ENCODE measurements at places on chromosomes 6 and 20.
A peak's percentile ranks its signal among the peaks of the same experiment; 100 is the strongest.

GRCh38 chr6:11217360-11218101 is 14.9 kb downstream of the NEDD9 start:
- no peak for DNase-seq

- no peak for DNase-seq
These were observed 73.0 kb downstream of the PDSS2 start for GRCh38 chr6:107386340-107386739.

- no peak for DNase-seq
These were observed 360.9 kb downstream of the BCKDHB start for GRCh38 chr6:80467408-80467807.

- peak; percentile 50 for DNase-seq
These were observed 586 bp upstream of the ALDH5A1 start for GRCh38 chr6:24493945-24494820.

- no peak for DNase-seq
These were observed 87.8 kb upstream of the SIRPA start for GRCh38 chr20:1807394-1807793.

- no peak for DNase-seq
These were observed 36.6 kb downstream of the ADGRF4 start for GRCh38 chr6:47734831-47735481.

GRCh38 chr6:6651335-6651734 is 62.8 kb downstream of the LY86 start:
- DNase-seq = no peak

DNA sequence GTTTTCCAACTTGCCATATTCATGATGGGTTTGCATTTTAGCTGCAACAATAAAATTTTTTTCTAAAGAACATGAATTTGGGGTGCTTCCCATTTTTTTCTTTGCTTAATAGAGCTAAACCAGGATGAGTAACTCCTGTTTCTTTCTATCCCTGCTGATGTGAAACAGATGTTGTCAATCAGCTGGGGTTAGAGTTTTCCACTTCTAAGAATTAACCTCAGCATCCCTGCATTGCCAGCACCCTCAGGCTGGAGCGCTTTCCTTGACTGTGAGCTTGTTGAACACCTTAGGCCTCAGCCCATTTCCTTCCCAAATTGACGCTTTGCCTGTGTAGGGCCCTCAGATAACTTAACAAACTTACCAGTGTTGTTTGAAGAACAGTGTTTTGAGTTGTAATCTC is 74.5 kb downstream of the PTPN1 start:
- DNase-seq = no peak

DNA sequence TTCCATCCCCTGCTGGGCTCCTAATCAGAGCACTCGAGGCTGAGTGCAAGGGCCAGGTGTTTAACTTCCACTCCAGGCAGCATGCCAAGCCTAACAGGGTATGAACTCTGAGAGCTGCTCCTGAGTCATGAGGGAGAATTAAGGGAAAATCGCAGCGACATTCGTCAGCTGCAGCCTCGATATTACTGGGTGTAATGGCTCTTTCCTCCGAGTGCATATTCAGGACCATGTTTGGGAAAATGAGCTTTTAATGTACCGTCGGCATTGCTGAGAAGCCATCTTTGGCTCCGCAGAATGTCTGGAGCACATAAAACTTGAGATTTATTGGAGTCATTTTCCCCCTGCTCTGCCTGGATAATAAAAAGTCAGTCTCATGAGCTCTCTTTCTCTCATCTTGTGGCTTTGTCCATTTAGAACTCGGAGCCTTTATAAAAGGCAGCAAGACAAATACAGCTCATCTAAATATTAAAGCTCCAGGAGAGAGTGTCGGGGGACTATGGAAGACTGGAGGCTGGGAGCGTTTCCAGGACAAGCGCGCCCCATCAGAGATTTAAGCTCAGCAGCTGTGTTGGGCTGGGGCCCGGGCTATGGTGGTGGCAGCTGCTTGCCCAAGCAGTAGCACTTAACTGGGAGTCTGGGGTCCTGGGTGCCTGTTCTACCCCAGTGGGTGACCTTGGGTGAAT is 103.7 kb downstream of the TOX2 start:
- no peak for DNase-seq

- peak; percentile 37 for DNase-seq
These were observed 48.9 kb downstream of the PRDM1 start for GRCh38 chr6:106134906-106135634.

GRCh38 chr6:151191527-151191926 is 48.2 kb upstream of the AKAP12 start:
- no peak for DNase-seq

GRCh38 chr20:57891014-57891413 is 181.2 kb upstream of the PMEPA1 start:
- DNase-seq = no peak

GRCh38 chr6:142322504-142323198 is 20.8 kb downstream of the ADGRG6 start:
- DNase-seq = no peak

DNA sequence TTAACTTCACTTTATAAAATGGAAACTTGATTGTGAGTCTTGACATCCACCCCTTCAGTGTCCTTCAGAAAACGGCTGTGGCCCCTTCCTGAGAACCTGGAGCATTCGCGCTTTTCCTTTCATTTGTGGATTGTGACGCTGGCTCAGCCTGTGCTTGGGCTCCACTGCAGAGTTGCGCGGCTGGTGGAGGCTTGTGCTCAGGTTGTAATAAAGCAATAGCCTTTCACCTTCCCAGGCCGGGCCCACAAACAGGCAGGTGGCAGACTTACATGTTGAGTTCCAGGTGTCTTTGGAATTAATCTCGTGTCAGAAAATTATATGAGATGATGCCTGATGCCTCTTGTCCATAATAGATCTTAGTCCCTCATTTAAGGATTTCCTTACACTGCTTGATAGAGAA is 199.9 kb downstream of the CDH4 start:
- no peak for DNase-seq

DNA sequence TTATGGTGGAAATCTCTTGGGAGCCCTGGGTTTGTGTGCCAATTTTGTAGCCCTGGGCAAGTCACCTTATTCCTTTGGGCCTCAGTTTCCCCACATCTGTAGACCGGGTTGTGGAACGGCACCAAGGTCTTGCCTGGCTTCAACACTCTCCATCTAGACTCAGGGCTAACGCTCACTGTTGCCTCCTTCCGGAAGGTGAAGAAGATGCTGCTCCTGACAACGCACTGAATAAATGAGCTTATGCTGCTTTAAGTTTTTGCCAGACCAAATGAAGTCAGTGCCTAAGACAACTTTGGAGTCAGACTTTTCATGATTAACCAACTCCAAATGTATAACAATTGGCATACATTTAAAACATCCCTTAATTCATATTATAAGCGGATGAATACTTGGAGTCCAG is 53.1 kb downstream of the PSMG4 start:
- no peak for DNase-seq

DNA sequence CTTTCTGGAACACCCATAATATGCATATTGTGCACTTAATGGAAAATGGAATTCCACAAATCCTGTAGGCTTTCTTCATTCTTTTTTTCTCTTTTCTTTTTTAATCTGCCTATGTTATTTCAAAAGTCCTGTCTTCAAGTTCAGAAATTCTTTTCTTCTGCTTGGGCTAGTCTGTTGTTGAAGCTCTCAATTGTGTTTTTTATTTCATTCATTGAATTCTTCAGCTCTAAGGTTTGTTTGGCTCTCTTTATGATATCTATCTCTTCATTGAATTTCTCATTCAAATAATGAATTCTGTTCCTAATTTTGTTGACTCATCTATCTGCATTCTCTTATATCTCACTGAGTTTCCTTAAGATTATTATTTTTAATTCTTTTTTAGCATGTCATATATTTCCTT is 10.1 kb downstream of the SPINT4 start:
- DNase-seq = no peak

DNA sequence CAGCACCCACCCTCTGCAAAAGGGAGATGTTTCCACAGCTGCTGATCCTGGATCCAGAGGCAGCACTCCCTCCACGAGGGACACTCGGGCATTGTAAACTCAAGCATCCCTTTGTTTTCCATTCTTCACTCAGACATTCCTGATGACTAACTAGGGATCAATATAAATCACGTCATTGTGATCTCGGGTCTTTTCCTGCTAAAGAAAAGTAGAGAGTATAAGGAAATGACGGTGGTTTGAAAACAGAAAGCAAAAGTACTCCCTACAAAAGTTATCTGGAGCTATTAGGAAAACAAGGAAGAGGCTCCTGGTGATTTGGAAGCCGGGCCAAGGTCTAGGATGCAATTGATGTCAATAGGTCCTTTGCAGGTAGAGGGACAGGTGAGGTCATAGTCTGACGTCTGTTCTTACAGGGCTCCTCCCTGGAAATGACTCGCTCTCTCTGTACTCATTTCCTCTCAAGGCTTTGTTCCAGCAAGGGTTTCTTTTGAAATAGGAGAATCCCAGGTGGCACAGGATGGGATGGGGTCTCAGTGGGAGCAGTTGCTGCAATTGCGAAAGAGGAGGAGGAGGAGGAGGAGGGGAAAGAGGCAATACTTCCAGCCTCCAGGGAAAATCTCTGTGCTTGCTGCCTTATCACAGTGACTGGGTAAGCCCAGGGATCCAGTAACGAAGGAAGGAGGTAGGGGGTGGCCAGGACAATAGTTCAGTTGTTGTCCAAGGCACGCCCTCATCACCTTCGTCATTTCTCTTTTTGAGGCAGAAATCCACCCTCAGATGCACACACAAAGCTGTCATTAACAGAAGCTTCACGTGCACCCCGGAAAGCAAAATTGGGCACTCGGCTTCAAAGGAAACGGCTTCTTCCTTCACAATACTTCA is 222.8 kb downstream of the LY86 start:
- DNase-seq = peak; percentile 26

GRCh38 chr6:108995296-108995695 is 99.3 kb downstream of the SESN1 start:
- DNase-seq = no peak

Measured in HuH-7.5 (cell line).